ENCODE measurements at places on chromosomes 11 and 22. TPM values are rescaled to one million over a fixed set of nuclear protein-coding genes. Genes with fewer than 3 reads are reported as not detected.

DNA sequence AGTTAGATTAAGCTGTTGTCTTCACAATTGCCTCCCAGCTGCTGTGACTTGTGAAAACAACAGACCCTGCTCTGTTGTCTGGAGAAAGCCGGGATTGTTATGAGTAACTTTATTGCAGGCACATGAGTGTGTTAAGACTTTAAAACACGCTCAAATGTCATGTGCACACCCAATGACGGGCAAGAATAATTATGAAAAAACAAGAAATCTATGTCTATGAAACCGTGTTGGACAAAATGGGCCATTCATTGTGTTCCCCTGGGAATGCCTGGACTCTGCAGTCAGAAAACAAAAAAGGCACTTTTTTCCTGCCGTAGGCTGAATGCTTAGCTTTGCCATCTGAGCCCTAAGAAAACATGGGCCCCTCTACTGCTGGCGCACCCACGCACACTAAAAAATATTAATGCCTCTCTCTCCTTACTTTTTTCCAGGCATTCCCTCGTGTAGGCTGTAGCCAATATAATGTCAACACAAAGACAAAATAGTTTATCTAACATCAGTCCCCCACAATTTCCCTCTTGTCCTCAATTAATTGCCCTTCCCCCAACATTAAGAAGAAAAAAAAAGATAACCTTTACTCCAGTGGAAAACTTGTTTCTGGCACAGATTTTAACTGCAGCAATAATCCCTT, 207.9 kb downstream of the SOX6 start:
- H3K36me3 ChIP-seq = no peaks in the 10 kb centered on the region
- H3K27ac ChIP-seq = no peak overlapping the region
- no peak overlapping the region for H3K4me3 ChIP-seq
- H3K27me3 ChIP-seq = 0 out of 2 replicates have a peak, but pooled peaks cover 9% of the 10 kb centered on the region
- no peaks in the 10 kb centered on the region for H3K4me1 ChIP-seq

DNA sequence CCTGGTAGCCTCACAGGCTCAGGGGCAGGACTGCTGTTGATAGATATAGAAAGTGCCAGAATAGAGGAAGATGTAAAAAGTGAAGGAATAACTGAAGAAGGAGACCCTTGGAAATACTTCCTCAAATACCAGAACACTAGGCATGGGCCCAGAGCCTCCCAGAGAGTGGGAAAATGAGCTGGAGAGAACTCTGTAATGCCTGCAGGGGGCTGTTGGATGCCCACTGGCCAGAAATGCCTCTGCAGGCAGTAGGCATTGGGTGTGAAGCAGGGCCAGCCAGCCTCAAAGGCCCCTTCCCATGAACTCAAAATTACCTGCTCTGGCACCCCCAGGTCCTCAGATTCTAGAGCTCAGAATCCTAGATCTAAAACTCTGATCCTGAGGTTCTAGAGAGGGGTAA, 15.1 kb downstream of the P2RY2 start:
- DNase-seq = no peak
- no peak overlapping the region for H3K4me3 ChIP-seq
- H3K27me3 ChIP-seq = no peaks in the 10 kb centered on the region
- no peaks in the 10 kb centered on the region for H3K36me3 ChIP-seq
- H3K4me1 ChIP-seq = peaks cover 22% of the 10 kb centered on the region
- H3K27ac ChIP-seq = no peak overlapping the region

- peaks cover 2% of the 10 kb centered on the region for H3K4me1 ChIP-seq
- no peaks in the 10 kb centered on the region for H3K27me3 ChIP-seq
- H3K36me3 ChIP-seq = no peaks in the 10 kb centered on the region
Observed at GRCh38 chr11:6351782-6352382, 31.6 kb upstream of the CAVIN3 start.

- H3K4me1 ChIP-seq = no peaks in the 10 kb centered on the region
- H3K4me3 ChIP-seq = no peak overlapping the region
- no peaks in the 10 kb centered on the region for H3K36me3 ChIP-seq
- no peak overlapping the region for H3K27ac ChIP-seq
Observed at GRCh38 chr11:116376547-116376946, 396.2 kb downstream of the BUD13 start.

- H3K4me1 ChIP-seq = peaks cover 32% of the 10 kb centered on the region
- no peaks in the 10 kb centered on the region for H3K27me3 ChIP-seq
- DNase-seq = no peak
- H3K27ac ChIP-seq = no peak overlapping the region
- no peak overlapping the region for H3K4me3 ChIP-seq
- H3K36me3 ChIP-seq = no peaks in the 10 kb centered on the region
Observed at GRCh38 chr11:46306296-46306853, 28.9 kb downstream of the CREB3L1 start.

GRCh38 chr11:46387919-46388618, 3.5 kb downstream of the CHRM4 start:
- H3K27ac ChIP-seq = no peak overlapping the region
- peaks cover 75% of the 10 kb centered on the region for H3K4me1 ChIP-seq
- H3K4me3 ChIP-seq = no peak overlapping the region
- DNase-seq = no peak
- H3K36me3 ChIP-seq = no peaks in the 10 kb centered on the region

DNA sequence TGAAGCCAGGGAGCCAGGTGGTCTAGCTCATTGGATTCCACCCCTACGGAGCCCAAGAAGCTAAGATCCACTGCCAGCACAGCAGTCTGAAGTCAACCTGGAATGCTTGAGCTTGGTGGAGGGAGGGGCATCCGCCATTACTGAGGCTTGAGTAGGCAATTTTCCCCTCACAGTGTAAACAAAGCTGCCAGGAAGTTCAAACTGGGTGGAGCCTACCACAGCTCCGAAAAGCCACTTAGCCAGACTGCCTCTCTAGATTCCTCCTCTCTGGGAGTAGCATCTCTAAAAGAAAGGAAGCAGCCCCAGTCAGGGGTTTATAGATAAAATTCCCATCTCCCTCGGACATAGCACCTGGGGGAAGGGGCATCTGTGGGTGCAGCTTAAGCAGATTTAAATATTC, 620.3 kb downstream of the NELL1 start:
- DNase-seq = no peak
- no peaks in the 10 kb centered on the region for H3K4me1 ChIP-seq
- no peaks in the 10 kb centered on the region for H3K36me3 ChIP-seq
- H3K4me3 ChIP-seq = no peak overlapping the region
- no peaks in the 10 kb centered on the region for H3K27me3 ChIP-seq

DNA sequence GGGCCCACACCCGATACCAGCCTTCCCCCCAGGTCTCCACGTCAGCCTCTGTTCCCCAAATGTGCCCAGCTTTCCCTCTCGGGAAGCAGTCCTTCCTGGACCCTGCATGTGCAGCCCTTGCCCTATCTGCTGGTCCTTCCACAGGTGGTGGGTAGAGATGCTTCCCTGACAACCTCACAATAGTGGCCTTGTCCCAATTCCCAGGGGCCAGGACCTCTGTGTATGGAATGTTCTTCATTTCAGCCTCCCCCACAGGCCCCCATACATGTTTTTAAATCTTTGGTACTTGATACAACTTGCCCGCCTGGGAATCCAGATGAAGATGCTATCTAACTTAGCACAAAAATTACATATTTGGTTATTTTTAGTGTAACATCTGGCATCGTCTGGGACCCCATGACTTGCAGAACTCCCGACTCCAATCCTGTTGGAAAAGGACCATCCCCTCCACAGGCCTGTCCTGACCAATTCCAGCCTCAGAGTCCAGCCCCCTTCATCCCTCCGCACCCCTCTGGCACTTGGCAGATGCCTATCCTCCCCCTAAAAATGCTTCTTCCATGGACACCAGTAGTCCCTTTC, 39.5 kb downstream of the ANO1 start:
- H3K4me3 ChIP-seq = no peak overlapping the region
- H3K27me3 ChIP-seq = no peaks in the 10 kb centered on the region
- H3K27ac ChIP-seq = no peak overlapping the region
- H3K4me1 ChIP-seq = no peaks in the 10 kb centered on the region
- H3K36me3 ChIP-seq = no peaks in the 10 kb centered on the region
- no peak for DNase-seq

GRCh38 chr11:115672999-115673411, 168.8 kb upstream of the CADM1 start:
- no peaks in the 10 kb centered on the region for H3K36me3 ChIP-seq
- DNase-seq = no peak
- H3K4me3 ChIP-seq = no peak overlapping the region
- H3K4me1 ChIP-seq = no peaks in the 10 kb centered on the region
- no peaks in the 10 kb centered on the region for H3K27me3 ChIP-seq

DNA sequence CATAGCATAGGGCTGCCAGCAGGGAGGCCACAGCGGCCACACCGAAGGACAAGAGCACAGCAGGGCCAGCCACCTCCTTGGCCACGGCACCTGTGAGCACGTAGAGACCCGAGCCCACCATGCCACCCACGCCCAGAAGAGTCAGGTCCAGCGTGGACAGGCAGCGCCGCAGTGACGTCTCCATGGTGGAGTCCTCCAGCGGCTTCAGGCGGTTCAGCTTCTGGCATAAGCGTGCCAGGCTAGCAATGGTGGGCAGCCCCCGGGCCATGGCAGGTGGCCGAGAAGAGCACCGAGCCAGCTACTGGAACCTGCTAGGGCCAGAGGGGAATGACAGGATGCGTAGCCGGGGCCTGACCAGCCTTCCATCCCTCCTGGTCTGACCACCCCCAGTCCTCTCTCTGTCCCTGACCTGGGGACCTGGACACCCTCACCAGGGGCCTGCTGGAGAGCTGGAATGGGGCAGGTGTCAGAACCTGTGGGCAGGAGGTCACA, 770 bp downstream of the SLC7A4 start:
- no peaks in the 10 kb centered on the region for H3K27me3 ChIP-seq
- H3K36me3 ChIP-seq = no peaks in the 10 kb centered on the region
- no peaks in the 10 kb centered on the region for H3K4me1 ChIP-seq
- no peak for DNase-seq

The NAV2 gene
- 2.1 TPM for total RNA-seq

The RIMBP3C gene
- total RNA-seq = 0.15 TPM

The PLA2G3 gene
- not detected for total RNA-seq

The GRIA4 gene
- not detected for total RNA-seq

The OR8G5 gene
- total RNA-seq = not detected

The IFTAP gene
- total RNA-seq = 13.8 TPM

The OR8H1 gene
- total RNA-seq = not detected

The SYT7 gene
- total RNA-seq = 27.4 TPM

Measured in HCT116 (cell line).